K562 (cell line): ENCODE measurements at places on chromosomes 1 and 21.

DNA sequence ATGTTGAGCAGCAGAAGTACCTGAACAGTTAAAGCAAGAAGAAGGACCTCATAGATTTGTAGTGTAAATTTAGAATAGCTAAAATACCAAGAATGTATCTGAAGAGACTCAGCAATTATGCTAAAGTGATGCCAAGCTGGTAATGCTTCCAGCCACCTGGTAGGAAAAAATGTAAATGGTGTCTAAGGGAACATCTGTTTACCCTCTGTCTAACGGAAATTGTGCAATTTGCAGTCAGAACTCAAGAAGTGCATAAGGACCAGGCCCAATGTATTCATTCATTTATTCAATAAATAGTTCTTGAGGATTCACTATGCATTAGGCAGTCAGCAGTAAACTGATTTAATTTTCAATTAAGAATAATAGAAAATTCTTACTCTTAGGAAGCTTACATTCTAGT, 116.0 kb upstream of the ADGRL4 start:
- no peak for DNase-seq

DNA sequence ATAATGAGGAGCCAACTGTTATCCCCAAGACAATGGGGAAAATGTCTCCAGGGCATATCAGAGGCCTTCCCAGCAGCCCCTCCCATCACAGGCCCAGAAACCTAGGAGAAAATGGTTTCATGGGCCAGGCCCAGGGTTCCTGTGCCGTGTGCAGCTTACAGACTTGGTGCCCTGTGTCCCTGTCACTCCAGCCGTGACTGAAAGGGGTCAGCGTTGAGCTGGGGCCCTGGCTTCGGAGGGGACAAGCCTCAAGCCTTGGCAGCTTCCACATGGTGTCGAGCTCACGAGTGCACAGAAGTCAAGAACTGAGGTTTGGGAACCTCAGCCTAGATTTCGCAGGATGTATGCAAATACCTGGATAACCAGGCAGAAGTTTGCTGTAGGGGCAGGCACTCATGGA, 18.1 kb downstream of the SIPA1L2 start:
- DNase-seq = no peak

DNA sequence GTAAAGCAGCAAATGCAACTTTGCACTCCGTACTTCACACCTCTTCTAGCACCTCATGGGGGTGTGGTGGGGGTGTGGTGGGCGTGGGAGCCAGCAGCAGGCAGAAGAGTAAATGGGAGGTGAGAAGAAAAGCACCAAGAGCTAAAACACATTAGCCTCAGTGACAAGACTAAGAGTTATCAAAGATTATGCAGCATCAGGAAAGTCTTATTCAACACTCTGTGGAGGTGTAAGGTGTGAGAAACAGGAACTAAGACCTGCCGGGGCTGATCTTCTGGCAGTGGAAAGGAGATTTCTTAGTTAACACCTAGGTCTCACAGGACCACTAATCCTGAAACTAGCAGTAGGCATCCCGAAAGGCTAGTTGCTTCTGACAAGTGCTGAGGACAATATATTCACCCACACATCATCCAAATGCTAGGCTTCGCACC, 9.9 kb downstream of the TGFBR3 start:
- DNase-seq = no peak

DNA sequence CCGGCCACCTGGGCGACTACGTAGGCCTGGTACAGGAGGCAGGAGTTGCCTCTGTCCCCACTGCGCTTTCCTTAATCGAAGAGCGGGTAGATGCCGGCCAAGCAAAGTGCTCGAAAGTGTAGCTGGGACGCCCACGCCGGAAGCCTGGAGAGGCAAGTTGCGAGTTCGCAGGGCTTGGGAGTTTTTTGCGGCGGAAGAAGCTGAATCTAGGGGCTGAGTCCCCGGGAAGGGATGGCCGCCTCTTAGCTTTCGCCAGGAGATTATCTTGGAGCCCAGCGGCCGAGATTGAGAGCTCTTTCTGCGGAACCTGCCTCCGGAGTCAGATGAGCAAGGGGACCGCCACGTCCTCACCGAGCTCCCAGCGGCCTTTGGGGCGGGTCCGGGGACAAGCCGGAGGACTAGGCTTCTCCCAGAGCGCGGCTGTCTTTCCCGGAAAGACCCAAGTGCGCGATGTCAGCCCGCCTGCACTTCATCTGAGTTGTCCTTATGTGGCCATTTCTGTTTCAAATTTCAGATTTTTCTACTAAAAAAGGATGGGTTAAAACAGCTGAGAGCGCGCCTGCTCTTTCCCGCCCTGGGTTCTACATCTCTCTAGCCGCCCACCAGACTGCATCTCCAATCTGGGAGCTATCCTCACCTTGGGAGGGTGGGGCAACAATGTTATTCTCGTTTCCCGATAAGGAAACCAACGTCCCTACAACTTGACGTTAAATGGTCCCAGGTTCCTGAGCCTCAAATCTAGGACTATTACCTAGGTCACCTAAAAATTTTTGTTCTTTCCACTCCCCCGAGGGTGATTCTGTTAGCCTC, 12.4 kb upstream of the TBX15 start:
- no peak for DNase-seq

DNA sequence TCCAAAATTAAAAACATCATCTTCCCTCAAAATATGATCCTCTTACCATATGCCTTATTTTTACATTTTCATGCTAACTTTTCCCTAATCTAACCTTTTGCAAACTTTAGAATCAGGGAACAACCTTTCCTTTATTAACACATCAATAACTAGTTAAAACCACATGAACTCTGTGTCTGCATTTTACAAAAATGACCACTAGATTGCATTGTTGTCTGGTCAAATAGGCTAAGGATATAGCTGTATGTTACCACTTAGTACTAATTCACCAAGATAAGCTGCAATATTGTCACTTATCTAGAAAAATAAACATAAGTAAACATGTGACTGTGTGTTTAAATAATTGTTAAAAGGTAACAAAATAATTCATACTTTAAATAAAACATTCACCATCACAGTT, 82.3 kb downstream of the DENND1B start:
- DNase-seq = no peak

DNA sequence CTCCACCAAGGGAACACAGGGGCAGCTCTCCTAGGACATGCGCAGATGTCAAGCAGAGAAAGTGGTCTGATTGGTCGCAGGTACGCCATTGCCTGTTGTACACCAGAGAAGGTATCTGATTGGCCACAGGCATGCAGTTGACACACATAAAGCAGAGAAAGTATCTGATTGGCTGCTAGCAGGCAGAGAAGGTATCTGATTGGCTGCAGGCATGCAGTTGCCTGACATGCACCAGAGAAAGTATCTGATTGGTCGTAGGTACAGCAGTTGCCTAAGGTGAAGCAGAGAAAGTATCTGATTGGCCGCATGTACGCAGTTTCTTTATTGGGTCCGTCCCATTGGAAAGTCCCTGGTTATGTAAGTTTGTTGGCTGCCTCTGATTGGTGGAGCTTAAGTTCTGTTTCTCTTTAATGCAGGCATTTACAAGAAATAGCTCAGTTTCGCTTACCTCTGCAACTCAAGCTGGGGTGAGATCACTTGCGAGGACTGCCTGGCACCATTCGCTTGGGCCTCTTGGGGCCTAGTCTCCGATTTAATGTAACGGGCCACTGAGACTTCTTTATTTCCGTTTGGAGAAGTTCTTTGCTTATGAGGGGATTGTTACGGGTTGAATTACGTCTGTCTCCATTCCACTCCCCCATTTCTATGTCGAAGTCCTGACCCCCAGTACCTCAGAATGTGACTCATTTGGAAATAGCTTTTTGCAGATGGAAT, 74.2 kb downstream of the SIK1 start:
- peak; percentile 54 for DNase-seq

DNA sequence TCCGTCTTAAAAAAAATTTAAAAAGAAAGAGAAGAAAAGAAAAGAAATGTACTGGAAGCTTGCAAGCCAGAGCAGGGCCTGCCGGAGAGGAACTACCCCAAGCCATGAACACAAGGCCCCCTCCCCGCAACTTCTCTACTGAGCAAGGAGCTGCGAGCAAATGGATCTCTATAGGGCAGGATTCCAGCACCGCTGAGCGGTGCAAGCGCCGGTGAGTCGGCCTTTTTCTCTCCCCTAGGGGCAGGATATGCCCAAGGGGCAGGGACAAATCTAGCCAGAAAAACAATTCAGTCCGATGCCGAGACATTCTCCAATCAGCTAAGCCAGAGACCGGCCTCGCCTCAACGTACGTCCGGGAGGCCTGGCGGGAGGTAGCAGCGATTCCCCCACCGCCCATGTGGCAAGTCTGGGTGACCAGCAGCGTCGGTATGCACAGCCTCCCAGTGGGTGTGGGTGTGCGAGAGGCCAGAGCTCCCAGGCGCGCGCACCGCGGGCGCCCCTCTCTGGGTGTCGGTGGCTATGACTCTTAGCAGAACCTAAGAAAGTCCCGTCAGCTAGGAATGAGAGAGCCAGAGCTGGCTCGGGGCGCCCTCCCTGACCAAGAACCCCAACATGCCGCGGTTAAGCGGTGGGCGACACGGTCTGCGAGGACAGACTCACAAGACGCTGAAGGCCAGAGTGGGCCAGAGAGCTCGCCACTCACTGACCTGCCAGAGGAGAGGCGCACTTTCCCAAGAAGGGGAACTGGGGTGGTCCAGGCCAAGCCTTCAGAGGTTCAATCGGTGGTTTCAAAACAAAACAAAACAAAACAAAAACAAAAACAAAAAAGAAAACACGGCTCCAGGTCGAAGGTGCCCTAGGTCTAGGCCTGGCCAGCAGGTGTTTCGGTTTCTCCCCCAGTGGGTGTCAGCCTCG, 1.9 kb downstream of the CSMD2 start:
- DNase-seq = peak; percentile 53

DNA sequence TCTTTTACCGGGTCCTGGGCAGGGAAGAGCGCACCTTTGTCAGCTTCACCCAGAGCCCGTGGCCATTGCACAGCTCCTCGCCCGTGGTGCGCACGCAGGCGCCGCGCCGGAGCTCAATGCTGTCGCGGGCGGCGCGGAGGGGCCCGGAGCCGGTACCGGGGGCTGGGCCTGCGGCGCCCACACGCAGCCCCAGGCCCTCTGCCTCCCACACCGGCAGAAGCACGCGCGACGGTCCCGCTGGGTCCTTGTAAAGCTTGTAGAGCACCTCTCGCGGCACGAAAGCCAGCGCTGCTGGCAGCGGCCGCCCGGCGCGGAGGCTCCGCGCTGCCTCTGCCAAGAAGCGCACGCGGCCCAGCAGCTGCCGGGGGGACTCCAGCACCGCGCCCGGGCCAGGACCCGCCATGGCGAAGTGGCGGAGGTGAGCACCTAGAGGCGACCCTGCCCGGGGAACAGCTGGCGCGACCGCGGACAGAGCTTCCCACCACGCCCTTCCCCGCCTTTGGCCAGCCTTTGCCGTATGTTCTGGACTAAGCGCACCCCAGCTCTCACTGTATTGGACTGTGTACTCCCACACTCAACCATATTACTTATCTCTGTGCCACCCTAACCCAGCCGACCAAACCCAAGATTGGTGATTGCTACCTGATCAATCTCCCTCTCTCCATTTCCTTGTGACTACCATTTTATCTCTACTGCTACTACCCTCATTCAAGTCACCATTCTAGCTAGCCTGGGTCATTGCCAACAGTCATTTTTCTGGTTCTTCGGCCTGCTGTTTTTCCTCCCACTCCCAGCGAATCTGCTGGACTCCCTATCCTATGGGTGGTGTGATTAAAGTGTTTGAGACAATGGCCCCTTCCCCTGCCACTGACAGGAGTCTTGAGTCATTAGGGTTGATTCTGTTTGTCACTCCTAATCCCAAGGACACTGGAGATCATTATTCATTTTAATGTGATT, at the start of gene HECTD3:
HECTD3 (minus strand) TSS at position 470 of the 957 bp plus-strand sequence; CDS start at position 403, 67 bp downstream.
- DNase-seq = peak; percentile 89

DNA sequence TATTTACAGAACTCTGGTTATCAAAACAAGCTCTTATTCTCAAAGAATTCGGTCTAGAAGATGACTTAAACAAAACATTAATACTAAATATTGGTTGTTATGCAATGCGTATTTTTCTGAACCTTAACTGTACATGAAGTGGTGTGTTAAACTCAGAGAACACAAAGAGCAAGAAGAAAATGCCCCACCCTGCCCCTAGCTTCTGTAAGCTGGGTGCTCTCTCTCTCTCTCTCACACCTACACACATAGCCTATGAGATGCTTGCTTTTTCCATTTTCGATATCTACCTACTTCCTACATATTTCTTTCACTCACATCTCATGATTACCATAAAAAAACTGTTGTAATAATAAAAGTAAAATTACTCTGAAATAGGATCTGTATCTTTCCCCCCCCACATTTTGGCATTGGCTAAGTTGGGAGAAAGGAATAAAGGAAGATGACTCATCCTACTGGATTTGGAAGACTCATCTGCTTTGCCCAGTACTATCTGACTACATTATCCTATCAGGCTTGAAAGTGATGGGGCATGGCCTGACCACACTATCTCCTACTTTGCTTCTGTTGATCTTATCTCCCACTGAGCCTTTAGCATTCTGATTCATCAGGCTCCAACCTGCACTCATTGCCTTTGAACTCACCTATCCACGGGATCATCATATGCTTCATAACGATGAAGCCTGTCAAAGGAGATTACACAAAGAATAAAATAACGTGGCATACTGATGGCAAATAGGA, 2.9 kb downstream of the CRYZ start:
- DNase-seq = peak; percentile 42

- no peak for DNase-seq
Observed at GRCh38 chr1:150529017-150529416, 13.5 kb downstream of the FALEC start.

DNA sequence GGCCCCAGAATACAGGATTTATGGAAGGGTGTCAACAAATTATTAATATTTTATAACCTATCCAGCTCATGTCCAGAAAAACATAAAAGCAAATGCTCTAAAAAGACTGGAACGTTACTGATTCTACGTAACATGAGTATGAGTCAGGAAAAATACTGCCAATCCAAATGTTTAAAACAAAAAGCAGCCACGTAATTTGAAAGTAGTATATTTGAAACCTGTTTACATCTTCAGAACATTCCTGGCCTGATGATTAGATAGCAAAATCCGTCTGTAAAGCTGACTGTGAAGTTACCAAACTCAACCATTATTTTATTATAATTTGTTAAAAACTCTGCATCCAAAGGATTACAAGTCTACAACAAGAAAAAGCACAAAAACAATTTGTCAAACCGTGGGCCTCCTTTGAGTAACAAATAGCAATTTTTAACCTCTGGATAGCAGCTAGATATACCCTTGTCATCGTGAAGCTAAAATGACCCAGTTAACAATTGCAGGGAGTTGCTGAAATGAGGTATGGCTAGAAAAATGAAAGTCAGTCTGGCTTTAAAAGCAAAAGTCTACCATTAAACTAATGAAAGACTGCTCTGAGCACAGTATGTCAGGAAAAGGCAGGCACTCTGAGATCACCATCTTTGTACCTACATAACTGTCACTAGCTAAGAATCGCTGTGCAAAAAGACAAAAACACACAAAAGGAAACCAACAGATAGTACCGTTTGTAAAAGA, 1.2 kb downstream of the UBR4 start:
- DNase-seq = no peak

GRCh38 chr1:153540394-153541361, at the start of gene S100A5:
Gene S100A5, minus strand, starts transcription at chr1:153540934. Its CDS starts 743 bp downstream, at chr1:153540191.
- DNase-seq = no peak

DNA sequence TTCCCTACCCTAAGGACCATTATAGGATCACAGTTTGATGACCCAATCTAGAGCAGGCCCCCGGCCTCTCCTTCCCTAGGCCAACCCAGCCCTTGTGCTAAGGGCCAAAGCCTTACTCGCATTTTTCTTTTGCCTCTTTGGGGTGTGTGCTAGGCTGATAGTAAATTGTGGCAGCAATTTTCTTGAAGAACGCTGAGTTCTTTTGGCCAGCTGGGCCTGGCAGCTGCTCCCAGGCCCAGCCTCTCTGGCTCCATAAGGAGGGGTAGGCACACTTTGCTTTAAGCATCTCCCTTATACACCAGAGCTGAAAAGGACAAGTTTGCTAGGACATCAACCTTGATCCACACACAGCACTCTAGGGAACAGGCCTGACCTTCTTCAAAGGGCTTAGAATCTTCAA, 4.2 kb downstream of the OLFML2B start:
- no peak for DNase-seq

- DNase-seq = peak; percentile 72
Observed at GRCh38 chr1:24418898-24419628, 3.5 kb downstream of the NIPAL3 start.
